Activated T-helper 17 cell treated with anti-CD3 and anti-CD28 coated beads, Interleukin-2, amount 50 U/mL, for 72 hours (primary cell): ENCODE measurements at places on chromosomes 5 and 9.

- ATAC-seq = no peak
These were observed 31.1 kb downstream of the RASA1 start for GRCh38 chr5:87298692-87299362.

GRCh38 chr5:14417792-14418765, 163.5 kb upstream of the OTULINL start:
- ATAC-seq = no peak

DNA sequence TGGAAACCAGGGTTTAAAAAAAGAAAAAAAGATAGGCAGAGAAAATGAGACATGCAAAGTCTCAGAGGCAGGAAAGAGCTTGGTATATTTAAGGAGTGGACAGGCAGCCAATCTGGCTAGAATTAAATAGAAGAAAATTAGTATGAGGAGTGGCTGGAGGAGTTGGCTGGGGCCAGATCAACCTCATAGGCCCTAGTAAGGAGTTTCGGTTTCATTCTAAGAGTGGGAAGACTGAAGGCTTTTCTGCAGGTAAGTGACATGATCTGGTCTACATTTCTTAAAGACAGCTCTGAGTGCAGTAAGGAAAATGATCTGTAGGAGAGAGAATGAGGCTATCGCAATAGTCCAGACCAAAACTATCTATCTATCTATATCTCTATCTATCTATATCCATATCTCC, 27.5 kb downstream of the ADRB2 start:
- ATAC-seq = no peak

- ATAC-seq = peak; percentile 59
These were observed 24.0 kb upstream of the KLF9 start for GRCh38 chr9:70438341-70438928.

DNA sequence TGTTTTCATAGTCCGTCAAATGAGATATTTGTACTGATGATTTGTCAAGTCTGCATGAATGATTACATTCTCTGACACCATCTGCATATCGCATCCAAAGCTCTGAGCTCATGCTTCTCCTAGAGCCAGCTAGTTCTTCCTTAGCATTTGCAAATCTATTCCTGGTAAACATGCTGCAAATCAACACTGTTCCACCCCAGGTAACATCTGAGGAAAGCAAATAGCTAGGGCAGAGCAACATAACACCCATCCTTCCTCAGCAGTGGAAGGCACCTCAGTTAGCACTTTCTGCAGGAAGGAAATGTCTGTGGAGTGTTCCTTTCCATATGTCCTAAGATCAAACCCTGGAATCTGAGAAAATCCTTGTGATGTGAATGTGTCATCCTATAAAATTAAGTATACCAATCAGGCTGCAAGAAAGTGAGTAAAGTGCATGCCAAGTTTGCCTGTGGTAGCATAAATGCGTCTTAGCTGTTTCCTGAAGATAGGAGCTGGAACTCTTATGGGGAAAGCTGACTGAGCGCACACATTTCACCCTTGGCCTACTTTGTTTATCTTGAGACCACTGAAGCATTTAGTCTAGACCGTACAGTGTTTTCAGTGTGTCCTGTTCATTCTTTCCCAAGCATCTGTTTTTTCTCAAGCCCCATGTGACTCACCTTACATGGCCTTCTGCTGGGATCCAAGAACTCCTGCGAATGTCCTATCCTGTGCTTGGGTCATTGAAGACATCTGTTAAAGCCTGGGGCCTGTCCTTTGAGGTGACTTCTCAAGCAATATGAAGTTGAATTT, 50.9 kb upstream of the STARD4 start:
- no peak for ATAC-seq

DNA sequence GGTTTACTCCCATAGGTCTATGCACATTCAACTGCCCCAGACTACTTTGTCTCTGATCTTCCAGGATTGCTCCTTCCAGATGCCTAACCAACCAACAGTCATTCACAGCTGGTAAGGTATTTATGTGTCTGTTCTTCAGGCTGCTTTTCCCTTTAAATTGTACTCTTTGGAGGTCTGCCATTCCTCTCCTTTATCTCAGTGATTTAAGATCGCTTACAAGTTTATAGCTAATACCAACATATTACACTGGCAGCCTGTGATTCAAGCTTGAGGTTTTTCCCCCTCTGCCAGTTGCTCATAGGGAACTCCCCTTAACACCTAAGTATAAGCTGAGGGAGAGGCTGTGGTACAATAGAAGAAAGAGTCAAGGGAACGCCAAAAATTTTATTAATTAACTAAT, 711.7 kb upstream of the EDIL3 start:
- ATAC-seq = no peak

GRCh38 chr5:129973716-129974426, 69.6 kb downstream of the CHSY3 start:
- ATAC-seq = no peak

DNA sequence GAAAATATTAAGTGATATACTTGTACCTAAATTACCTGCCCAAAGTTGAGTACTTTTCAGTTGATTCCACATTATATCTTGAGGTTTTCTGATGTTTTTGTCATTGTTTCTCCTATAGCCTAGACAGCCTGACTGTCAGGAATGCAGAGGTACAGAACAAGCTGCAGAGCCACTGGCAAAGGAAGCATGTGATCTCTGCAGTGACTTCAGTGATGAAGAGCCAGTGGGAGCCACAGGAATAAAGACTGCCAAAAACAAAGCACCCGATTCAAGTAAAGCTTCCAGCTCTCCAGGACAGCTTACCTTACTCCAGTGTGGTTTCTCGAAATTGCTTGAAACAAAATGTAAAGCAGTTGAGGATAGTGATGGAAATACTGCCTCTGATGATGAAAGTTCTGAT, 96.3 kb downstream of the ERCC6L2 start:
- no peak for ATAC-seq

DNA sequence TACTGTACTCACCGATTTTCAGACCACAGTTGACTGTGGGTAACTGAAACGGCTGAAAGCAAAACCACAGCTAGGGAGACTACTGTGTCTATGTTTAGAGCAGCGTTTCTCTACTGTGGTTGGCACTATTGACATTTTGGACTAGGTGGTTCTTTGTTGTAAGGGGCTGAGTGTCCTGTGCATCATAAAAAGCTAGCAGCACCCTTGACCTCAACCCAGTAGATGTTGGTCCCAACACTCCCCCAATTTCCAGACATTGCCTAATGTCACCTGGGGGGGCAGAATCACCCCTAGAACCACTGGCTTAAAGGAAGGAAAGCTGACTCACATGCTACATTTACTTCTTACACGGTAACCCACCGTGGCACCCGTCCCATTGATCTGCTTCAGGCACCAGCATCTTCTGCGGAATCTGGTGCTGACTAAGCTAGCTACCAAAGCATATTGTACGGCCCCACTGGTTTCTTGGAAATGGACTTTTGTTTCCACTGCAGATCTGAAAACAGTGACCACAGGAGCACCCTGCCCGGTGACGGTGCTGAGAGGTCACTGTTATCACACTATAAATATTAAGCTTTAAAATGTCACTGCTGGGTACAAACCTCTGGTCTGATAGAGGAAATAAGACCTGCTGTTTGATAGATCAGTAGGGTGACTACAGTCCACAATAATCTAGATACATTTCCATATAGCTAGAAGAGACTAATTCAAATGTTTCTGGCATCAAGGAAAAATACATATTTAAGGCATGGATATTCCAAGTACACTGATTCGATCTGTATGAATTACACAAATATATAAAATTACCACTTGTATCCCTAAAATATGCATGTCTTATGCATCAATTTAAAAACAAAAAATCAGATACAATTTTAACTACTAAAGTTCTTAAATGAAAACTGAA, 151.4 kb downstream of the HSD17B3 start:
- peak; percentile 88 for ATAC-seq

- ATAC-seq = no peak
These were observed 2112.1 kb downstream of the MAT2B start for GRCh38 chr5:165617491-165617890.

GRCh38 chr5:14417276-14417730, 164.3 kb upstream of the OTULINL start:
- peak; percentile 4 for ATAC-seq

DNA sequence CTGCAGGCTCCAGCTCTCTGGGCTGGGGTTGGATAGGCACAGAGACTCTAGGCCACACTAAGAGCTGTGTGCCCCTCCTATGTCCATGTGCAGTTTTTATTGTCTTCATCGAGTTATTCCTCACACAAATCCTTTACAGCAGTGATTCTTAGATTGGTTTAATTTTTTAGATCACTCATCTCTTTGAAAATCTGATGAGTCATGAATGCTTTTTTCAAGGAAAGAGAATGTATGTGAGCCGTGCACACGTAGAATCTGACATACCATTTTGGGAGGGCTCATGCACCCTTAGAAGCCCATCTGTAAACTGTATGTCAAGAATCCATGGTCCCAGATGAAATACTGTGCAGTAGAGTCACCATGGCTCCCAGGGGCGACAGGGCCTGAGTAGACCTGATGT, 100.7 kb upstream of the S1PR3 start:
- no peak for ATAC-seq

DNA sequence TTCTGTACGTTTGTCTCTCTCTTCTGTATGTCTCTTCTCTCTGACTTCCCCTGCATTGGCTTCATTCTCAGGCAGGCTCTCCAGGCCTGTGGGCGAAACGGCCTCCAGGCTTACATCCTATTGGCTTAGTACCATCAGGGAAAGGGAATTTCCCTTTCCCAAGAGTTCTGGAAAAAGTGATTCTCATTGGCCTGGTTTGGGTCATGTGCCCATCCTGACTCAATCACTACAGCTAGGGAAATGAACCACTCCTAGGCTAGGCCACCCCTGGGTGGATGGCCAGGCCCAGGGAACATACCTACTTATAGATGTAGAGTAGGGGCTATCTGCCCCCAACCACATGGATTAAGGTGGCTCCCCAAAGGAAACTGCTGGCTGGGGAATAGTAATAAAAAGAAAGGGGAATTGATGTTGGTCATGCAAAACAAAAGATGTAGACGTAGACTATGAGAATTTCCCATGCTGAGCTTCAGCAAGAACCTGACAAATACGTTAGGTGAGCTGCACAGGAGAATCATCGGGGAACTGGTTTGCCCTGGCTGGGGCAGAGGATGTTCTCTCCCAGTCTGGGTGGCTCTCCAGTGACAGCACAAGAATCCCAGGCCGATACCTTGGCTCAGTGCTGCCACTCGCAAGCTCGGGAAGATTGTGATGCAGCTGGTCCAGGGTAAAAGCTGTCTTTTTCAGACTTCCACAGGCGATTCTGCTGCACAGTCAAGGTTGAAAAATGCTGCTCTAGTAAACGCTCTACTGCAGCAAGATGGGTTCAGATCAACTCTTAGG, 3.7 kb upstream of the EGR1 start:
- no peak for ATAC-seq

- ATAC-seq = no peak
These were observed 22.1 kb downstream of the SARDH start for GRCh38 chr9:133715866-133716563.

GRCh38 chr9:91817493-91818224, 132.4 kb downstream of the ROR2 start:
- no peak for ATAC-seq

DNA sequence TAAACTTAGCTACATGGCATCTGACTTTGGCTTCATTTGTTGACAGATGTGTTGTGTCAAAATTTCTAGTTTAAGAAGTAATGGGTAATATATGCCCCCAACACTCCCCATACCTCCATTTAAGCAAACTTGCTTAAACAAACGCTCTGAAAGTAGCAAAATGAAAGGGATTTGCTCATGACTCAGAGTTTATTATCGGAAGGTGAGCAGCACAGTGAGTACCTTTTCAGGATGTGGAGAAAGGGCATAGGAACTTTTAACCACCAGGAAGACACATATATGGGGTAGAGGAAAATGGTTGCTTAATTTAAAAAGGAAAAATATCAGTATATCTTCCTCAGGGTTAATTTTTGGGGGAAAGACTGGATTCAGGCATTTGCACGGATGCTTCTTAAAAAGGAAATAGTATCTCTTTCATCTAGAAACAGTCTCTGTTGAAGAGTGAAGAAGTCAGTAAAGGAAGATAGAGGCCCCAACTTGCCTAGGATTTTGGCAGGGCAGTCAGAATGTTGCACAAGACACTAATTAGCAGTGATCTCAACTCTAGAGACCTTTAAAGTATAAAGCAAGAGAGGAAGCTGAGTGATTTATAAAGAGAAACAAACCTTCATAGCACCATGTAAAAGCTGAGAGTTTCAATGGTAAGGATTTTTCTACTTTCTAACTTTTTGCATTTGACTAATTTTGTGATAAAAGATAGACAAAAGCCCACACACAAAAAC, 155.1 kb downstream of the TRIO start:
- peak; percentile 28 for ATAC-seq

GRCh38 chr9:127867356-127868277, 9.9 kb downstream of the AK1 start:
- no peak for ATAC-seq

DNA sequence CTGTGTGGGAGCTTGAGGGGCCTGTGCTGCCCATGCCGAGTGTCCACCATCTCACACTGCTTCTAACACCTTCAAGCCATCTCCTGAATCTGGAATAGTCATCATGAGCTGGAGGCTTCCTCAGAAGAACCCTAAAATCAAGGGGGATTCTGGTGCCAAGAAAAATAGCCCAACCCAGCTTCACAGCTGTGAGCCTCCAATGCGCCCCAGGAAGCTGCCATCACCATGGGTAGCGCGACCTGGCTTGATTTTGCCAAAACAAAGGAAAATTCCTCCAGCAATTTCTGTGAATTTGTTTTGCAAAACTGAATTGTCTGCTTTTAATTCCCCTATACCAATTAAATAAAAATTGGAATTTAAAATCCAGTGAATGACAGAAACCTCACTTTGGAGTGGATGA, 6.2 kb upstream of the TIFAB start:
- no peak for ATAC-seq

- peak; percentile 57 for ATAC-seq
These were observed at the start of gene CSF2 for GRCh38 chr5:132073231-132074013. TSS of gene CSF2 (plus strand) at chr5:132073789. CDS start at chr5:132073824, 35 bp downstream.

DNA sequence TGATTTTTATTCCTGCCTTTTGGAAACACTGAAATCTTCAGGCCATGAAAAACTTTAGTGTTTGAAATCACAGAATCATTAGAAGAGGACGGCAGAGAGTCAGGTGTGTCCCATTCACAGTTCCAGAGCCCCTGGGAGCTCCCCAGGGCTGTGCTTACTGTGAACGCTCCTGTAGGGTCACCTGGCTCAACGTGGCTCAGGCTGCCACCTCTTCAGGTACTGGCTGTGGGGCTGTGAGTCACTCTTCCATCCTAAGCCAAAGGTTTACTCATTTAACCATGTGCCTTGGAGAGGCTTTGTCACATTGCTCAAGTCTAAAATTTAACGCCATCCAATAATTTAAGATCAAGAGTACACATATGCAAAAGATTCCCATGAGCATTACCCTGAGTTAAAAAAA, 50.2 kb upstream of the FSTL4 start:
- ATAC-seq = no peak

DNA sequence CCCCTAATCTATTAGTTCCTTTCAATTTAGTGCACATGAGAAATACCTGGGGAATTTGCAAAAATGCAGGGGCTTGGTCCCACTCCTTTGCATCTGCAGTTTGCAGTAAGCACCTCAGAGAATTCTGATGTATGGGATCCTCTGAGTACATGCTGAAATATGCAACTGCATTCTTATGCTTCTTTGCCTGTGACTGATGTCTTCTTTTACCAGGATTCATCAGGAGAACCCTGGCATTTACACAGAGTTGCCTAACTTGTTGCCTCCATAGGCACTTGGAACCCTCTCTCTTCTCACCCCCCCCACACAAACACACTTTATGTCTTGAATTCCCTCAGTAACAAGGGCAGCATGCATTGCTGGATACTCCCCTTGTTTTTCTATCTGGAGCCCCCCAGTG, 173.1 kb downstream of the KDM4C start:
- no peak for ATAC-seq

- ATAC-seq = no peak
These were observed 975.4 kb downstream of the NR2F1-AS1 start for GRCh38 chr5:92605591-92605990.

GRCh38 chr5:123512611-123513461, 859 bp downstream of the CSNK1G3 start:
- ATAC-seq = peak; percentile 40

GRCh38 chr5:19767987-19768386, 220.0 kb downstream of the CDH18 start:
- ATAC-seq = no peak
